Activated T-helper 1 cell treated with anti-CD3 and anti-CD28 coated beads, Interleukin-2, amount 50 U/mL, for 16 hours (primary cell): ENCODE measurements at places on chromosomes 3 and 15.

DNA sequence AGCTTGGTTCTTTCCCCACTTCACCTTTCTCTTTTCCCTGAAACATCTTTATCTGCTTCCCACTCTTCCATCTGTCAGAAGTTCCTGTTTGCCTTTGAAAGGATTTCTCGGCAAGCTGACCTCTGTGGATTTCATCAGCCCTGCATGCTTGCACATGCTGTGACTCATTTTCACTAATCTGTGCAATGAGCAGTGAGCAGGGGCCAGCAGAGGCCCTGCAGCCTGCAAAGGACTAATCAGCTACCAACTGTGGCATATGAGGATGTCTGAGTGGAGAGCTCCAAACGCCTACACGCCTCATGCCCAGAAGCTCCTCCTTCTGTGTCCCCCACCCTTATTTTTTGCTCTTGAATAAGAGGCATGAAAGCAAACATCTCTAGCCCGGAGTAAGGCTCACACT, 333.0 kb upstream of the SEMA6D start:
- DNase-seq, result no peak

GRCh38 chr3:100205171-100205570, 55.6 kb upstream of the TBC1D23 start:
- DNase-seq, result no peak

- no peak for DNase-seq
Observed at GRCh38 chr15:61441891-61442290, 212.8 kb upstream of the RORA start.

- no peak for DNase-seq
Observed at GRCh38 chr3:106963442-106963841, 413.8 kb upstream of the CCDC54 start.

- DNase-seq, result no peak
Observed at GRCh38 chr15:50107591-50108408, 11.2 kb downstream of the ATP8B4 start.
